T47D (cell line): ENCODE measurements at places on chromosomes 2 and 18.

DNA sequence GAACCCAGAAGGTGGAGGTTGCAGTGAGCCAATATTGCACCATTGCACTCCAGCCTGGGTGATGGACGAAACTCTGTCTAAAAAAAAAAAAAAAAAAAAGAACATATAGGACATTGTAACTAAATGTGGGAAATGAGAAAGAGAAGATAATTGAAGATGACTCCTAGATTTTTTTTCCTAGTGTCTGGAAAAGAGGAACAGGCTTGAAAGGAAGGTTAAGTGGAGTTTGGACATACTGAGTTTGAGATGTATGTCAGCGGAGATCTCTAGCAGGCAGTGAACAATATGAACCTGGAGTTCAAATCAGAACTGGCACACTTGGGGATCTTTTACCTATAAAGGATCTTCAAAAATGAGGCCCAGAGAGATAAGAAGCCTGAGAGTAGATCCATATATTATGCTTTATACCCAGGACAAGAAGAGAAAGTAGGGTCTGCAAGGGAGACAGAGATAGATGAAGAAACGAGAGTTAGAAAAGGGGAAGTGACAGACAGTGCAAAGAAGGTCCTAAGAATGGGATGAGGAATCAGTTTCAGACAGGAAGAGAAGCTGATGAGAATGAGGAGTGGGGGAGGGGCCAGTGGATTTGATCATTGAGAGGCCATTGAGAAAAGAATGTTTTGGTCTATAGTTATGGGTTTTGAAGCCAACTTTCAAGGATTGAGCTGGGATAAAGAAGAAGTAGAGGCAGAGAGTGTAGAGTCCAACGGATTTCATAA is 46.9 kb upstream of the CD28 start:
- DNase-seq = no peak

- DNase-seq = peak; percentile 15
Measured at GRCh38 chr2:219998107-219998506, 370.7 kb downstream of the SLC4A3 start.

DNA sequence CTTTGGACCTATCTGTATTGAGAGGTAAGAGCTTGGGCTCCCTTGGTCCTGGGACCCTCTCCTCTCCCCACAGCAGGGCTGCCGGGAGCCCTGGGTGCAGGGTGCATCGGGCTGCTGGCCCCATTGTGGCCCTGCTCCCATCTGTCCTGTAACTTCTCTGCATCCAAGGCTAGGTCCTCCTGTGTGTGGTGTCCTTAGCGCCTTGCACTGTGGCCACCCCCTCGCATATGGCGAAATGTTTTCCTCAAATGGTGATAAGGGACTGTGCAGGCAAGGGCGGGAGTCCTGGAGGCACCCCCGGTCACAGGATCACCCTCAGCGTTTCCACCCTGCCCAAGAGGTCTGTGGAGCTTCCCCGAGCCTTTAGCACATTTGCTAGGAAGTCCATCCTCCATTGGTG is 208.2 kb downstream of the SH3RF3 start:
- DNase-seq = no peak

GRCh38 chr2:83944191-83944590 is 514.9 kb downstream of the SUCLG1 start:
- DNase-seq = no peak

- no peak for DNase-seq
Measured at GRCh38 chr2:46814160-46814961, 101.2 kb downstream of the MCFD2 start.

- DNase-seq = no peak
Measured at GRCh38 chr18:73446502-73446901, 578.7 kb upstream of the NETO1 start.

GRCh38 chr2:30382995-30383394 is 64.1 kb upstream of the LCLAT1 start:
- DNase-seq = no peak

- DNase-seq = peak; percentile 29
Measured at GRCh38 chr2:3959372-3959771, 256.0 kb downstream of the DCDC2C start.

GRCh38 chr18:10037181-10037580 is 123.4 kb downstream of the VAPA start:
- DNase-seq = no peak

- no peak for DNase-seq
Measured at GRCh38 chr2:217553679-217554078, 449.1 kb downstream of the TNS1 start.

DNA sequence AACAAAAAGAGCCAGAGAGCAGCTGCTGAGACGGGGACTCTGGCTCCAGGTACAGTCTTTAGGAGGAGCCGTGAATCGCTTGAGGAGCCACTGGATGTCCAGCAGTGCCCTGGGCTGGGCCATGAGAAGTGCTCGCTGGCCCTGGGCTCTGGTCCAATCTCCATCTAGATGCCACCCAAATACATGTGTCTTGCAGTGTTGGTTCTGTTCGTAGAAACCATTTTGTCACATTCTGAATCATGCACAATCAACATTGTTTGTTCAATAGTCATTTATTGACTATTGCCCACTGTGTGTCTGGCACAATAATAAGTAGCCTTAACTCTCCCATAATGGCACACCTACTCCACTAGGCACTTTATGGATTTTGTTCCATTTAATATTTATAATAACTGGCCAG is 26.1 kb downstream of the TYMS start:
- no peak for DNase-seq

DNA sequence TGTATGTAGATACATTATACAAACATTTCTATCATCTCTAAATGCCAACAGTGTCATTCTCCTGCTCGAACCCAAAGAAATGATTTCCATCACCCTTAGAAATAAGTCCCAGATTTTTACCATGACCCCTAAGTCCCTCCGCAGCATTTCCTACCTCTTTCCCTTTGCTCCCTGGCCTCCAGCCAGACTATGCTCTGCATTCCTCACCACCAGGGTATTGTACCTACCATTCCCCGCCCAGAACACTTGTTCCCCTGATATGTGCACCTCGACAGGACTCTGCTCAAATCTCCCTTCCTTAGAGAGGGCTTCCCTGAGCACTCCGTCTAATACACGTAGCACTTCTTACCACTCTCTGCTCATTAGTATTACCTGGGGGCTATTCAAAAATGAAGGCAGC is 630.2 kb downstream of the ARHGAP15 start:
- no peak for DNase-seq

GRCh38 chr2:157593411-157593810 is 35.3 kb downstream of the ACVR1C start:
- no peak for DNase-seq

- DNase-seq = no peak
Measured at GRCh38 chr2:236507393-236508085, 62.1 kb upstream of the ACKR3 start.

- no peak for DNase-seq
Measured at GRCh38 chr2:227461811-227462461, 10.0 kb upstream of the AGFG1 start.

DNA sequence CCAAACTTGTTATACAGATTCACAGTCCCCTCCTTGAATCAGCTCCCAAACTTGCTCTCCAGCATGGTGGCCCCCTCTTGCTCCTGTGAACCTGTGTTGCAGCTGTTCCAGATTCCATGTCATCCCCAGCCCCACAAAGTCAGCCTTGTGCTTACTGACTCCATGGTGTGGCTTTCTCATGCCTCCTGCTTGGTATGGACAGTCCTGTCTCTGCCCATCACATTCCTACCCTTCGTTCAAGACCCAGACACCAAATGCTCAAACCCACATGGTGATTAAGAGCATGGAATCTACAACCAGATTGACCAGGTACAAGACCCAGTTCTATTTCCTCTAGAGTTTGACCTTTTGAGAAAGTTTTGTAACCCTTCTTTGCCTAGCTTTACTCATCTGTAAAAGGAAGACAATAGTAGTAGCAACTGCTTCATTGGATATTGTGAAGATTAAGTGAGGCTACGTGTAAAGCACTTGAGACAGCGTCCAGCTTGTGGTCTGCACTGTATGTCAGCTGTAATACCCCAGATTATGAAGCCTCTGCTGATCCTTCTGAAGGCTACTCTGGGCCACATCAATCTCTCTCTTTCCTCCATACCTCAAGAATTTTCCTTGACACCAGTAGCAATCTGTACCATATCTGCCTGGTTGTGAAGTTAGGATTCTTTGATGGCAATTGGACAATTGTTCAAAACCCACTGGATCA is 146.4 kb upstream of the HAAO start:
- no peak for DNase-seq

DNA sequence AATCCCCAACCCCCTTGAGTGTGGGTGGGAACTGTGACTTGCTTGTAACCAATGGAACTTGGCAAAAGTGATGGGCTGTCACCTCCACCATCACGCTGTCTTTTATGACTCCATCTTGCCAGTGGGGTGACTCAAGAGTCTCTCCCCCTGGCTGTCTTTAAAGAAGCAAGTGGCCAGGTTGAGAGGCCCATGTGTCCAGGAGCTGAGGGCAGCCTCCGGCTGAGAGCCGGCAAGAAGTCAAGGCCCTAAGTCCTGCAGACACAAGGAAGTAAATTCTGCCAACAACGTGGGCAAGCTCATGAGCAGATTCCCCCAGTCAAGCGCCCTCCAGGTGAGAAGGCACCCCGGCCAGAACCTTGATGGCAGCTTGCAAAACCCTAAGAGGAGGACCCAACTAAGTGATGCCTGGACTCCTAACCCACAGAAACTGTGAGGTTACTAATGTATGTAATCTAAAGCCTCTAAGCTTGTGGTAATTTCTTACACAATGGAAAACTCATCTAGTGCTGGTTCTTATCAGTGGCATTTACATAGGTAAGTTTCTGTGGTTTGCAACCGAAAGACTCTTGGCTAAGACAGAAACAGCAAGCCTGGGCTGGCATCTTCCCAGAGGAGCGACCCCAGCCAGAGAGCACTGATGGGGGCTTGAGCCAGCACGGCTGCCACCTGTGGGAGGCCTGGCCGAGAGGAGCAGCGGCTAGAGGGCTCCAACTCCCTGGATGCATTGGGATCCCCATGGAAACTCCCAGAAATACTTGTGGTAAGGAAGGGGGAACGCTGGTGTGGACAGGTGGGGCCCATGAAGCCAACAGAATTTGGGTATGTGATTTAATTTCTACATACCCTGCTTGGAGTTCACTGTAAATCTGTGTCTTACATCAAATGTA is 49.3 kb downstream of the CIB4 start:
- DNase-seq = no peak

GRCh38 chr2:234091883-234092282 is 41.4 kb downstream of the SPP2 start:
- DNase-seq = no peak

DNA sequence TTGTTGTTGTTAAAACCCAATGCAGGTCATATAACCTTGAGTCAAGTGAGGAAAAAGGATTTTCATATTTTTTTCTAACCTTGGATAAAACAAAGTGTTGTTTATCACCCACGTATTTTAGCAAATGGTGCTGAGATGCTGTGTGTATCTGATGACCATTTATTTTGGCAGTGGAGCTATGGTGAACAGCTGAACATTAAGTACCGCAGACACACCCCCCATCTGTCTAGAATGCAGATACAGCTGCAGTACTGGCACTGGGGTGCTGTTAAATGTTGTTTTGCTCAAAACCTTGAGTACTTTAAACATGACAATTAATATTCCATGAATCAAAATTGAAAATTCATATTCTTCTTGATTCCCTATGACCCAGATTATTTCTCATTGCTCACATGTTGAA is 773.3 kb upstream of the SLC39A10 start:
- no peak for DNase-seq

DNA sequence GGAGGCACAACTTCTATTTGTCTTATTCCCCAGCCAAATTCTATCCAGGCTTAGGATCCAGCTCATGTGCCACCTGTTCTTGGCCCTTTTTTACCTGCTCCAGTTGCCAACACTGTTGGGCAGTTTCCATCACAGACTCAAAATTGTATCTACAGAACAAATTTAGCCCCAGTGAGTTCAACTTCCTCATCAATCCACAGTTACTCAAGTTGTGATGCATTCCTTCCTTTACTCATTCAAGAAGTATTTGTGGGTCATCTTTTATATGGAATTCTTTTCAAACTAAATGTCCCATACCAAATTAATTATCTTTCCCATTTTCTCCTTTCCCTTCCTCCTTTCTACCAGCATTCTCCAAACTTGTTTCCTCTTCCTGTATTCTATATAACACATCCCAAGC is 12.7 kb upstream of the DDX18 start:
- DNase-seq = no peak

- DNase-seq = peak; percentile 48
Measured at GRCh38 chr2:1546023-1546591, 132.8 kb downstream of the TPO start.

- DNase-seq = no peak
Measured at GRCh38 chr2:221753401-221753800, 181.3 kb upstream of the EPHA4 start.

- DNase-seq = peak; percentile 30
Measured at GRCh38 chr2:75290600-75291150, 91.4 kb upstream of the TACR1 start.
